ENCODE measurements at places on chromosomes 3 and 15.

DNA sequence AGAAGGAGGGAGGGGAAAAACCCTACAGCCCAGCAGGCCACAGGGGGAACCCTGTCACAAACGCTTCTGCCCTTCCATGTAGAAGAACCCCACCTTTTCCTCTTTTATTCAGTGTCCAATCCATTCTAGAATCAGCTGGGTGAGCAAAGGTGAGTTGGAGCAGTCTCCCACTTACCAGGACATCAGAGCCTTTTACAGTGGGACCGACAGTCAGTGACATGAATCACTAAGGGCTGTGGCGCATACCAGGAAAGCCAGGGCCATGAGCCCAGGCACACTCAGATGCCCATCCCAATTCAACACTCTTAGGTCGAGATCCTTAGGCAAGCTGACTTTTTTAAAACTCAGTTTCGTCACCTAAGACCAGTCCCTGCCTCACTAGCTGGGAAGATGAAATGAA lies 146.1 kb downstream of the AQP9 start:
- no peak for DNase-seq

- no peak for DNase-seq
These were observed 170.1 kb upstream of the ONECUT1 start for GRCh38 chr15:52960283-52960682.

DNA sequence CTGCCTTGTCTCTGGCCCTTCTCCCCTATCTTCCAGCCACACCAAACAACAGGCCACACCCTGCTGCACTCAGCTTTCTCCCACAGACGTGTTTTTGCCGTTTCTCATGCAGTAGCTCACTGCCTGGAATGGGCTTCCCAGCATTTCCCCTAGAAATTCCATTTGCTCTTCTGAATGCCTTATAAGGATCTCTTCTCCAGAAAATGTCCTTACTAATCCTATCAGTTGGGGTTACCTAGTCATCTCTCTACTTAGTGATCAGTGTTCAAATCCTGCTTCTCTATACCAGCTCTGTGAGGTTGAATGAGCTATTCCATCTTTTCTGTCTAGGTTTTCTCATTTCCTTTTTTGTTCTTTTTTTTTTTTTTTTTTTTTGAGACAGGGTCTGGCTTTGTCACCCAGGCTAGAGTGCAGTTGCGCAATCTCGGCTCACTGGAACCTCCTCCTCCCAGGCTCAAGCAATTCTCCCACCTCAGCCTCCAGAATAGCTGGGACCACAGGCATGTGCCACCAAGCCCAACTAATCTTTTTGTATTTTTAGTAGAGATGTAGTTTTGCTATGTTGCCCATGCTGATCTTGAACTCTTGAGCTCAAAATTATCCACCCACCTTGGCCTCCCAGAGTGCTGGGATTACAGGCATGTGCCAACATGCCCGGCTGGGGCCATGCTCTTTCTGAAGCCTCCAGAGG lies 98.2 kb upstream of the CHD2 start:
- DNase-seq, result no peak

DNA sequence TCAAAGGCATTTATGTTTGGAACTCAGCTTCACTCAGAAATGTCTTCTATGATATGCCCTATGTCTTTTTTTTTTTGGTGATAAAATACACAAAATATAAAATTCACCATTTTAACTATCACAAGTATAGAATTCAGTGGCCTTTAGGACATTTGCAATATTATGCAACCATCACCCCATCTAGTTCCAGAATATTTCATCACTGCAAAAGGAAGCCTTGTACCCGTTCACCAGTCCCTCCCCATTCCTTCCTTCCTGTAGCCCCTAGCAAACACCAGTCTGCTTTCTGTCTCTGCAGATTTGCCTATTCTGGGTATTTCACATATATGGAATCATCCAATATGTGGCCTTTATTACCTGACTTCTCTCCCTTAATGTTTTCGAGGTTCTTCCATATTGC lies 134.8 kb downstream of the ADAMTS9 start:
- DNase-seq, result no peak

DNA sequence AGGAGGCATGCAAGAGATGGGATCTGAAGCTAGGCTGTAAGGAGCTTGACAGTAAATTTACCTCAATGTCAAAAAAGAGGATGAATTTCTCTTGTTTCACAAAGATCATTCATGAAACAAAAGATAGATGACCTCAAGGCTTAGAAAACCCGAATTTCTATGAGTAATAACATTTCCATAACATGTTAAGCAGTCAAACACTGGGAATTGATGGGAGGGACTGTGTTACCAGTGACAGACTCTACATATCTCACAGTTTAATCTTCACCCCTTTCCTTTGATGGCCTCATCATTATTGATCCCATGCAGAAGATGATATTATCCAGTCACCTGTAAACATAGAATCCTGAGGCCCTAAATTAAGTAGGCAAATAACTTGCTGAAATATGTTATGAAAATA lies 53.5 kb upstream of the VGLL3 start:
- no peak for DNase-seq

DNA sequence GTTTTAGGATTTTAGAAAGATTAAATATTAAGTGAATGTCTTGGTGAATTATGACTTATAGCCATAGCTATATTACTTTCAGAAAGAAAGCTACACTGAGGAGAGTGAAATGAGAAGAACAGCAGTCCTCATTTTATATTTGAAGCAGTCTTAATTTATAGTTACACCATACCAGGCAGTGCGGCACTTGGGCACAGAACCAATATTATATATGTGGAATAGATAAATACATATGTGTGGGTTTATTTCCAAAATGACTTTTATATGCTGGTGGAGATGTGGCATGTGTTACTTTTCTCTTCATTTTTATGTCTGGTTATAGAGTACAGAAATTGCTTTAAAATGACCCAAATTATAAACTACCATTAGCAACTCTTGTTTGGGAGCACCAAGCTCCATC lies 759.5 kb downstream of the GRM7 start:
- DNase-seq, result no peak

DNA sequence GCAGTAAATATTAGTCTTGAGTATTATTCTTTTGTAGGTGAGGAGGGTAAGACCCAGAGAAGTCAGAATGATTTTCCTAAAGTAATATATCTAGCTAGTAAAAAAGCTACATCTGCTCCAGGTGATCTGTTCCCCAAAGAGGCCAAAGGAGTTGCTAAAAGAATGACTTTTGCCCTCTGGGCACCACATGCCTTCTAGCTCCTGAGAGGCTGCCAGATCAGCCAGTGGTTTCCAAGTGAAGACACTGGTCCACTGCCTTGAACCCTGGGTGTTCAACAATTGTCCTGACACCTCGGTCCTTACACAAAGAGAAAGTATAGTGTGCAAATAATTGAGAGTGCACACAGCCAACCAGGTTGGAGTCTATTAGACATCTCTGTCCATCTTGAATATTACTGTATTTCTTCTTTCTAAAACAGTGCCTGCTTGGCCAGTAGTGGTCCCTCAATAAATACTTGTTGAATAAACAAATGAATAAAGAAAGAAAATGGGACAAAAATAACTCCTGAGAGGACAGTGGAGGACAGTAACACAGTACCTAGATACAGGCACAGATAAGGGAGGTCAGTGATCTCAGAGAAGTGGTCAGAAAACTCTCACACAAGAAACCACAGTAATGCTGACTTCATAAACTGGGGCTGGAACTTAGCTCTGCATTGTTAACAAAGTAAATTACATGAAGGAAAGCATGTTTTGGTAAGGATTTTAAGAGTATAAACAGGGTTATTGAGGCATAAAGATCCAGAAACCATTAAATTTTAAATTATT lies 56.6 kb upstream of the CSTA start:
- DNase-seq, result no peak

GRCh38 chr15:89551550-89551949 lies 23.7 kb upstream of the TICRR start:
- no peak for DNase-seq
